Stimulated activated CD4-positive, alpha-beta T cell treated with anti-CD3 and anti-CD28 coated beads, Interleukin-15, amount 100 ng/mL, for 1 hour (primary cell): ENCODE measurements at places on chromosomes 5 and 9.

- no peak for DNase-seq
Measured at GRCh38 chr5:41095324-41096101, 24.4 kb upstream of the MROH2B start.

DNA sequence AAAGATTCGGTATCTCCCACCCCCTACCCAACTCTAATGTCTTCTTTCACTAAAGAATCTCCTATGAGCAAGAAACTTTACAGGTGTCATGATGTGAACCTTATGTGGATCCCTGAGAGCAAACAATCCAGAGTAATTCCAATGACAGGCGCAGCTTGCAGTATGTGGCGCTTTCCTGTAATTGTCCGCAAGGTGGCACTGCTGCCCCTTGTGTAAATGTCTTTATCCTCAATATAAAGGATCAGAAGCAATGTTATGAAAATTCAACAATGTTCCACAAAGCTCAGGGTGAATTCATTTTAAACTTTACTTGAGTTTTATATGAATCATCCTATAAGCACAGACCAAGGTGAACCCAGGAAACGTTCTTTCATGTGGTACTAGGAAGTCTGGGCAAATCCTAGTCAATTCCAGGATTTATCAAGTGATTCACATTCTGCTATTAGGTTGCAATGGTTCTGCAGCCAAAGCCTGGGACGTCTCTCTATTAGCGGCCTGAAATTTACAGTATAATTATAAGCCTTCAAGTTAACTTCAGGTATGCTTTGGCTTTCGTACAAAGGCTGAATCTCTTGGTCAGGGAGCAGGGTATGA lies 113.7 kb downstream of the TRPM6 start:
- no peak for DNase-seq

- DNase-seq: no peak
Measured at GRCh38 chr9:3962971-3963642, 336.8 kb downstream of the GLIS3 start.

DNA sequence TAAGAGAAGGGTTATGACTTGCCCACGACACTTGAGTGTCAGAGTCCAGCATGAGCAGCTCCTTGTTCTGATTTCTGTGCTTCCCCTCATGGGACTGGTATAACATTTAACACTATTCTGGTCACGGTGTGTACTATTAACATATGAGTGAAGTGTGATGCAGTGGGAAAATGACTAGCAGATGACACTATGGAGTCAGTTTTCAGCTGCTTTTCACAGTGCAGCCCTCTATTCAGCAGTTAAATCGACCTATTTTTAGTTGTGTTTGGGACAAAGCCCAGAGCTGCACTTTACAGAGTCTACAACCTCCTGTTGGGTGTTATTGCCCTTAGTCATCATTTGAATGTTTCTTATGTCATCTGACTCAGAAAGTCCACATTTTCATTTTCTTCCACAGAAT lies 59.1 kb downstream of the CHSY3 start:
- DNase-seq: no peak

GRCh38 chr9:137534256-137535119 lies 15.7 kb downstream of the PNPLA7 start:
- no peak for DNase-seq
